ENCODE measurements at places on chromosomes 7 and 10.

DNA sequence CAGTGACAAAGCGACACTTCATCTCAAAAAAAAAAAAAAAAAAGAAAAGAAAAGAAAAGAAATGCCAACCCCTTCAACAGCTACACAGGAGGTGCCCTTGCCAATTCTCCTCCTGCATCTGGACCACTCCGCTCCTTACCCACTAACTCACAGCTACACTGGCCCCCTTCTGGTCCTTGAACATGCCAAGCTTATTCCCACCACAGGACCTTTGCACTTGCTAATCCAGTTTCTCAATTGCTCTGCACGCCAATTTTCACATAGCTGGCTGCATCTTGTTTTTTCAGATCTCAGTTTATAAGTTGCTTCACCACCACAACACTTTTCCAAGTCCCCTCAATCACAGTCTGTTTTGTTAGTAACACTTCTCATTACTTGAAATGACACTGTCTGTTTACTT lies 5.5 kb downstream of the PDAP1 start:
- DNase-seq, result no peak

DNA sequence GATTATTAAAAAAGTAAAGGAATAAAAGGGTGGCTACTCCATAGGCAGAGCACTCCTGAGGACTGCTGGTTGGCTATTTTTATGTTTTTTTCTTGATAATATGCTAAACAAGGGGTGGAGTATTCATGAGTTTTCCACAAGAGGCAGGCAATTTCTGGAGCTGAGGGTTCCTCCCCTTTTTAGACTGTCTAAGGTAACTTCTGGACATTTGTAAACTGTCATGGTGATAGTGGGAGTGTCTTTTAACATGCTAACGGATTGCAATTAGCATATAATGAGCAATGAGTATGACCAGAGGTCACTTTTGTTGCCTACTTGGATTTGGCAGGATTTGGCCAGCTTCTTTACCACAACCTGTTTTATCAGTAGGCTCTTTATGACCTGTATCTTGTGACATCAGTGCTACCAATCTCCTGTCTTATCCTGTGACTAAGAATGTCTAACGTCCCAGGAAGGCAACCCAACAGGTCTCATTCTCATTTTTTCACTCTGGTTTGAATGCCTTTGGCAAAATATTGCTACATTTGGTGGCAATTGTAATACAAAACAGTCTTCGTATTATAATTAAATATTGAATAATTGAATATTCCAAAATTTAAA lies 587.8 kb upstream of the POM121L12 start:
- DNase-seq, result no peak

- no peak for DNase-seq
Measured at GRCh38 chr7:105800442-105800841, 76.0 kb downstream of the ATXN7L1 start.

GRCh38 chr7:116164552-116165306 lies 45.6 kb upstream of the TES start:
- DNase-seq, result no peak

GRCh38 chr7:91541641-91542040 lies 277.4 kb downstream of the FZD1 start:
- no peak for DNase-seq

Measured in omental fat pad (tissue), 4 donors.